ENCODE measurements at places on chromosomes 1 and 21. TPM values are rescaled to one million over a fixed set of nuclear protein-coding genes. Genes with fewer than 3 reads are reported as not detected.

- DNase-seq: peak; percentile 57
Observed at GRCh38 chr1:204213668-204214662, at the start of gene GOLT1A. TSS of gene GOLT1A (minus strand) at chr1:204213988. CDS start at chr1:204213906, 82 bp downstream.

- no peak for DNase-seq
Observed at GRCh38 chr21:44962403-44962966, 22.7 kb downstream of the SLX9 start.

DNA sequence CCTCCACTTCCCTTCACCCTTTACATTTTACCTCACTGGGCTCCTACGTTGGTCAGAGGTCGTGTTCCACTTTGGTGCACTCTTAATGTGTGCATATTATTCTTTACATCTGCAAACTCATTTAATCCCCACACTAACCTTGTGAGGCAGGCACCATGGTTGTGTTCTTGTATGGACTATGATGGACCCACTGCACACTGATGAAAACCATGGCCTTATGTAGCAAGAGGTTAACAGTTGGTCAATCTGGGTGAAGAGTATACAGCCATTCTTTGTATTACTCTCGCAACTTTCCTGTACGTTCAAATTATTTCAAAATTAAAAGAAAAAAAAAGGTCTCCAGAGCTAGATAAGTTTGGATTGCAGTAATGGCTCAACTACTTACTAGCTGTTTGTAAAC, 78.5 kb downstream of the RUNX1 start:
- no peak for DNase-seq

DNA sequence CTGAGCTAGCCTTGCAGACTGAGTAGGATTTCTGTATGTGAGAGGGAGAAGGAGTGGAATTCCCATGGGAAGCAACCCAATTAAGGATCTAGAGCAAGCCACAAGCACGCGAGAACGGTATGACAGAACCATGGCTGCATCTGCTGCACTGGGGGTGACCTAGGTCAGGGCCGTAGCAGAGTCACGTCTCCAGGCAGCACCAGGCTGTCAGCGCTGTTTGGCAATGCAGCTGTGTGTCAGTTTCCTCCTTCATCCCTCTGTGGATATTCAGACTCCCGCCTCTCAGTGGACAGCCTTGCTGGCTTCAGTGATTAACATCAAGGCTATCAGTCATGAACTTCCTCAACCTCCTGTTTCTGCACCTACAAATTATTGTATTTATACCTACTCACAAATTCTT, 118.1 kb upstream of the PPP2R5A start:
- DNase-seq: no peak

- DNase-seq: no peak
Observed at GRCh38 chr1:117642963-117643362, 37.1 kb downstream of the TENT5C start.

- no peak for DNase-seq
Observed at GRCh38 chr21:41290106-41290799, 26.3 kb upstream of the FAM3B start.

DNA sequence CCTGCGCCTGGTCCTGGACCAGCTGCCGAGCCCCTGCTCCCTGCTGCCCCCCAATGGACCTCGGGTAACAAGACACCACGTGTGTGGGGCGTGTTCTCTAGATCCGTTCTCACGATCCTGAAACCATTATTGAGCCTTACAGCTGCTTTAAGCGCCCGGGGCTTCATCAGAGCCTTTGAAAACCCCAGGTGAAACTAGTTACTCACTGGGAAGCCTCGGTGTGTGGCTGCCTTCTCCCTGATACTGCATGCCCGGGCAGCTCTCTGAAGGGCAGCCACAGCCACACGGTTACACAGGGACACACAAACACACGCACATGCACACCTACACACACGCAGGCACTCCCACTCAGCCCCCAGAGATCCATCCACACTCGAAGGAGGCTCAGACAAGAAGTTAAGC, 5.3 kb downstream of the HES2 start:
- DNase-seq: no peak

GRCh38 chr21:19547951-19548840, 1144.6 kb upstream of the TMPRSS15 start:
- no peak for DNase-seq

DNA sequence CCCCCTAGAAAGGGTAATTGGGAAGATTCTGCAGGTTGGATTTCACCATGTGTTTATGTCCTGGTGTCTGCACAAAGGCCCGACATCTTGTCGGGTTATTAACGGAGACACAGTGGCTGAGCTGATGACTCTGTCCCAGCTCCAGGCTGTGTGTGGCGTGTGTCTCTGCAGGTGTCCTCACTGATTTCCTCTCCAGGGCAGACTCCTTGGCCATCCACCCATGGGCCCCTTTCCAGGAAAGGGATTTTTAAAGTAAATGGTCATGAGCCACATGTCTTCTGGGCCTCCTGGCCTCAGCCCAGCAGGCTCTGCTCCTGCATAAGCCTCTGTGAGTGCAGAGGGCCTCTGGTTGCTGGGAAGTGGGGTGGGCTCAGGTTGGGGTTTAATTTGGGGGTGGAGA, 418.7 kb upstream of the VAMP3 start:
- DNase-seq: no peak

GRCh38 chr1:39105841-39106765, 80.0 kb downstream of the NDUFS5 start:
- no peak for DNase-seq

GRCh38 chr21:45515241-45516061, 26.8 kb downstream of the SLC19A1 start:
- DNase-seq: no peak

DNA sequence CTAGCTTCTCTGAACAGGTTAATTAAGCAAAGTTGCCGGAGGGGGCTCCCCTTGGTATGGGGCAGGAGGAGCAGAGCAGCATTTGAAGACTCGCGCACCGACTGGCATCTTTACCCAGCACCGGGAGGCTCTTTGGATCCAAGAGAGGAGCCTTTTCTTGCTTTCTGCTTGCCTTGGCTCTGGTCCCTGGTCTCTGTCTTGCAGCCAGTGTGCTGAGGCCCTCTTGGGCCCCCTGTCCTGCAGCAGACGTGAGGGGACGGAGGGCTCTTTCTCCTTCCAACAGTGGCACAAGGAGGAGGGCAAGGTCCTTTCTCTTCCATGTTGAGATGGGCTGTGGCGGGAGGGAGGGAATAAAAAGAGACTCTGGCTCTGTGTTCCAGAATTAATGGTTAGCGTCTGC, 45.6 kb downstream of the ZBTB18 start:
- no peak for DNase-seq

DNA sequence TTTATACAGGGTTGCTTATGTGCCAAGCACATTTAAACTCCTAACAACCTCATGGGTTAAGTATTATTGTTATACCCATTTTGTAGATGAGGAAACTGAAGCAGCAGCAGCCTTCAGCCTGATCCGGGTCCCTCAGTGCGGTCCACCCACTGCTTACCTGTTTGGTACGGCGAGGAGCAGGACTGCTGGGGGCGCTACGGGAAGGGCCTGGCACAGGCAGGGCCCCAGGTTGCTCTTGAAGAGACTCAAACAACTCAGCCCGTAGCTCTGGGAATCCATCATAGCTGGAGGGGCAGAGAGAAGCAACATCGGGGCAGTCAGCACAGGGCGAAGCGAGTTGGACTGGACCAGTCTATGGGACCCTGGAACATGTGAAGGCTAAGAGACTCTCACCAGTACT, 9.2 kb downstream of the DENND4B start:
- DNase-seq: no peak

- DNase-seq: no peak
Observed at GRCh38 chr1:116740746-116741145, 13.5 kb upstream of the CD2 start.

DNA sequence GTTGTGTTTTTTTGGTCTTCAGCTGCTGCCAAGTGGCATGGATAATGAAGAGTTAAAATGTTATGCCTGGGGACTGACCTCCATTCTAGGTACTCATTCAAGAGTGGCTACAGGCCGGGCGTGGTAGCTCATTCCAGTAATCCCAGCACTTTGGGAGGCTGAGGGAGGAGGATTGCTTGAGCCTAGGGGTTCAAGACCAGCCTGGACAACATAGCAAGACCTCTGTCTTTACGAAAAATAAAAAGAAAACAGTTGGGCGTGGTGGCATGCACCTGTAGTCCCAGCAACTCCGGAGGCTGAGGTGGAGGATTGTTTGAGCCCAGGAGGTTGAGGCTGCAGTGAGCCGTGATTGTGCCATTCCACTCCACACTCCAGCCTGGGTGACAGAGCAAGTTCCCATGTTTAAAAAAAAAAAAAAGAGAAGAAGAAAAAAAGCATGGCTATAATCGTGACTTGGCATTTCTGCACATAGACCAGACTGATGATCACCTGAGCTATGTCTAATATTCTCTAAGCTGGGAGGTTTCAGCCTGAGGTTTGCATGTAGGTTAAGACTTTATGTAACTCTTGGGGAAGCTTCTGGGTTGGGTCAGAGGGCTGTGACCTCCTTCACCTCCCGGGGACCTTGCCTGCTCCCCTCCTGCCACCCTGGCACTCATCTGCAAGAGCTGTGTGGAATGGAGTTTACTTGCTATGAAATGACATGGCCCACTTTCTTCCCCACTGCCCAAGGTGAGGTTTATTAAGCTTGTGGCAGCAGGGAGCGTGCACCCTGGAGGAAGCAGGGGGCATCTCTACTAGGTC, 51.3 kb downstream of the DHRS3 start:
- DNase-seq: no peak

DNA sequence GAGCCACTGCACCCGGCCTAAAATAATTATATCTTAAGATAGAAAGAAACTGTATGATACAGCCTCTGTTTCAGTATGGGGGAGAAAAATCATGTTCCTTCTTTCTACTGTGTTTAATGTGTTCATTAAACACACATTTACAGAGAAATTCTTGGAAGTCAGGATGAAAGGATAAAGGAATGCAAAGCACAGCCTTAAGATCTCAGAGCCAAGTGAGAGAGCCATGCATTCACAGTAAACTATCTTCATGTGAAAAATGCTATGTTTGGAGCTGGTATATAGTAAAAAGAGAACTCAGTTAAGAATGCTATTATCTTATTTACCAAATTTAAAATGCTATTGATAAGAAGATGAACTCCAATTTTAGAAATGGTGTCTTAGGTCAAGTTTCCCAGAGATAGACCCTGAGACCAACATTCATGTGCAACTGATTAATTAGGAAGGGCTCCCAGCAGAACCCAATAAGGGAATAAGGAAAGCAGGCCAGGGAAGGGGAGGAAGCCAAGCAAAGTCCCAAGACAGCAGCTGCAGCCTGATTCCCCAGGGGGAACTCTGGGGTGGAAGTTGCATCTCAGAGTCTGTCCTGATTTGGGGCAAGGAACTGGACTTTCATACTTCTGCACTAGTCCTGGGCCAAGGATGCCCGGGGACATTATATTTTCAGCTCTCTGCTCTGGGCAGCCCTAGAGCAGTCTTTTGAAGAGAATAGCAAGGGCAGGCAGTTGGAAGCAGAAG, 130.0 kb upstream of the ZNF648 start:
- DNase-seq: no peak

DNA sequence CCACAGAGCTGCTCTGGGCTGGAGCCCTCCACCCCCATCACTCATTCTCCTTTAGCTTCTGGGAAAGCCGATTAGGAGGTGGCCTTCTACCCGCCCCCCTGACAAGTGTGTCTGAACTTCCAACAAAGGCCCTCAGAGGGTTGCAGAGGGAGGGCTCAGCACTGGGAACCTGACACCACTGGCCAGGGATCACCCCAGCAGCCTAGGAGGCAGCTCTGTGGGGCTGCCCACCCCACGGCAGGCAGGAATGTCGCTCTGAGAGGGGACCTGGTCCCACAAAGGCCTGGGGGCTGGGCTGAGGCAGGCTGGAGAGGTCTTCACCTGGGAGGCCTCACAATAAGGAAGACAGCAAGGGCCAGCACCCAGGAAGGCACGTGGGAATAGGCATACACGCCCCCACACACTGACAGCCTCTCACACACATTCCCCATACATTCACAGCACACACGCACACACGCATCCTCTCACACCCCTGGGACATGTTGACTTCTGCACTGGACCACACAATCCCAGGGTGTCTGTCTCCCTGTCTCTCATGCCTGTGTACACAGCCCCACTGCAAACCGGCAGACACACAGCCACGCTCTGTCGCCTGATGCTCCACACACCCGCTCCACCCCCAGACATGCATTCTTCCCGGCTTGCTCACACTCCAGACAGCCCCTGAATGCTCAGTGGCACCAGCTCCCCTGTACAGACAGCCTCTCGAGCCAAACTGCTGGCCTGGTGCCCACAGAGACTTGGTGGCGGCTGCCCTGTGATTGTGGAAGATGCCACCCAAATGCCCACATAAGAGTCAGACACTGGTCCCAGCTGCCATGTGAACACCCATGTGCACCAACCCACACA, 30.7 kb downstream of the DMBX1 start:
- no peak for DNase-seq

DNA sequence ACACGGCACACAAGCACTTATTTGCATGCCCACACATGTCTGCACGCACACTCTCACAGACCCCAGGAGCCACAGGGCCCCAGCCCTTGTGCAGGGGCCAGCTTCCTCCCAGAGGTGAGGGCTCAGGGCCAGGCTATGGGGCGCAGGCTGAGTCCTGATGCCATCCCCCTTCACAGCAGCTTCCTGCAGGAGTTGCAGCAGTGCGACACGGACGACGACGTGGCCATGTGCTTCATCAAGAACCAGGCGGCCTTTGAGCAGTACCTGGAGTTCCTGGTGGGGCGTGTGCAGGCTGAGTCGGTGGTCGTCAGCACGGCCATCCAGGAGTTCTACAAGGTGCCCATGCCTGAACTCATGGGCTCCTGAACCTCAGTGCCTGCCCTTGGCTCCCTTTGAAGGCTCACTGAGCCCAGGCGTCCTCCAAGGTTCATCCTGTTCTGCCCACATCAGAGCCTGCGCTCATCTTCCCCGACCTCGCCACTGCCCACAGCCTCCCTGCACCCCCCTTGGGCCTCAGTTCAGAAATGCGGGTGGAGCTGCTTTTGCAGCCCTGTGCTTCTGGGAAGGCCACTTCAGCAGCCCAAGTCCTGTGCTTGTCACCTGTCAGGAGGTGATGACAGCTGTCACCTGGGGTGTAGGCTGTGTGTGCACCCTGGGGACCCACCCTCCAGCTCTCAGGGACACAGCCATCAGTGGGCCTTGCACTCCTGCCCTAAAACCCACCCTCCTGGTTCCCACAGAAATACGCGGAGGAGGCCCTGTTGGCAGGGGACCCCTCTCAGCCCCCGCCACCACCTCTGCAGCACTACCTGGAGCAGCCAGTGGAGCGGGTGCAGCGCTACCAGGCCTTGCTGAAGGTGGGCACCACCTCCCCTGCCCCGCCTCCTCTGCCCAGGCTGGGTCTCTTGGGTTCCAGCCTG, 66.6 kb downstream of the TRIM11 start:
- no peak for DNase-seq

- no peak for DNase-seq
Observed at GRCh38 chr1:167820684-167821355, 93.1 kb downstream of the ADCY10 start.

- no peak for DNase-seq
Observed at GRCh38 chr1:185581961-185582725, 152.0 kb upstream of the HMCN1 start.

GRCh38 chr21:20642681-20643080, 355.5 kb upstream of the NCAM2 start:
- DNase-seq: no peak

The CD1D gene
- 0.11 TPM for total RNA-seq

The SPATC1L gene
- 3.0 TPM for total RNA-seq

The RAB25 gene
- 1.3 TPM for total RNA-seq

The OR2T33 gene
- not detected for total RNA-seq

The HSD11B1 gene
- total RNA-seq: not detected

The TMEM82 gene
- total RNA-seq: not detected

The GRIK3 gene
- not detected for total RNA-seq

The ZBTB18 gene
- total RNA-seq: 59.9 TPM
